ENCODE measurements at places on chromosomes 12 and 14.
A peak's percentile ranks its signal among the peaks of the same experiment; 100 is the strongest.

GRCh38 chr12:115222220-115222619 lies 538.2 kb upstream of the TBX3 start:
- no peaks in the 10 kb centered on the region for H3K4me1 ChIP-seq
- H3K36me3 ChIP-seq: no peaks in the 10 kb centered on the region
- no peak for DNase-seq
- no peaks in the 10 kb centered on the region for H3K27me3 ChIP-seq
- no peak overlapping the region for H3K27ac ChIP-seq

DNA sequence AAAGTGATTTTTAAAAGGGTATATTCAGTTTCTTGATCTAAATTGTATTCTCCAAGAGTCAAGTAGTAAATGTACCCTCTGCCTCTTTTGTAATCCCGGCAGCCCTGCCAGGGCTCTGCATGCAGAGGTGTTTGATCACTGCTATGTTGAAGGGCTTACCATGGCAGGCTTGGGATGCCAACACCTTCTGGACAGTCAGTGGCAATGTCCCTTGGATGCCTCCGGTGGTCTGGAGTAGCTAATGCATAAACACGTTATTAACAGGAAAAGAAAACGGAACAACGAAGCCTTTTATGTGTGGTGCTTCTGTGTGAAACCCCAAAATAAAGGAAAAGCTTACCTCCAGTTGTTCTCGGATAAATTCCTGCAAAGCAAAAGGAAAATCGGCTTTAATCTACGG lies 19.9 kb downstream of the EIF2B2 start:
- no peak overlapping the region for H3K27ac ChIP-seq
- H3K27me3 ChIP-seq: no peaks in the 10 kb centered on the region
- H3K36me3 ChIP-seq: peaks cover 33% of the 10 kb centered on the region

GRCh38 chr12:19506497-19506896 lies 67.2 kb downstream of the AEBP2 start:
- H3K27me3 ChIP-seq: no peaks in the 10 kb centered on the region
- H3K27ac ChIP-seq: no peak overlapping the region
- H3K4me1 ChIP-seq: peaks cover 17% of the 10 kb centered on the region

DNA sequence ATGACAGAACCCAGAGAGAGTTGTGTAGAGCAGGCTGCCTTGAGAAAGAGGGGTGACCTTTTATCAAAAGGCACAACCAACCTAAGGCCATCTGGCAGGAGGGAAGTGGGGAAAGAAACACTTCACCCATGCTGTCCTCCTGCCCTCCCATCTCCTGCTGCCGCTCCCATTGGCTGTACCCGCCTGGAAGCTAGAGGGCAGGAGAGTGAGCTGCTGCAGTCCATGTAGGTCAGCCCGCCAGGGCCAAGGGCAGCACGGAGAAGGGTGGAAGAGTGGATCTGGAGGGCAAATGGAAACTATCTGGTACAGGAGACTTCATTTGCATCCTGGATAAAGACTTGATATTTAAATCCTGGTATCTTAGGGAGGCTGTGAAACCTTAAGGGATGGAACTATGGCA lies 11.5 kb upstream of the CABP1 start:
- no peak for DNase-seq
- no peaks in the 10 kb centered on the region for H3K4me1 ChIP-seq
- H3K36me3 ChIP-seq: no peaks in the 10 kb centered on the region
- peaks cover 3% of the 10 kb centered on the region for H3K27me3 ChIP-seq

DNA sequence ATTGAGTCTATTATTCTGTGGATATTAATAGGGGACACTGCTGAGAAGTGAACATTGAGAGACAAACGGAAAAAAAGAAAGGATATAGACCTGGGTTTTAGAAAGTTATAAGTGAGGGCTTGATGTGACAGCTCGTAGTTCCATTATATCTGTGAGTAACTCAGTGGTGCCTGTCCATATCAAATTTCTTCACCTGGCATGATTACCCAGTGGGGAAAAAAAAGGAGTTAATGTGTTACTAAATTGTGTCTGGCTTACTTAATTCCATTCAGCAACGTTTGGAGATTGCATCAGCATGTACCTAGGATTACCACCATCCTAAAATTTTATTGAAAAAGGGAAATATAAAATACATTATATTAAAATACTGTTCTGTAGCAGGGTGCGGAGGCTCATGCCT lies 1249.9 kb downstream of the SLC16A7 start:
- H3K27ac ChIP-seq: no peak overlapping the region
- no peak overlapping the region for H3K4me3 ChIP-seq
- no peaks in the 10 kb centered on the region for H3K27me3 ChIP-seq
- no peaks in the 10 kb centered on the region for H3K36me3 ChIP-seq
- no peaks in the 10 kb centered on the region for H3K4me1 ChIP-seq

- H3K27ac ChIP-seq: no peak overlapping the region
- peaks cover 2% of the 10 kb centered on the region for H3K36me3 ChIP-seq
- no peak for DNase-seq
- no peak overlapping the region for H3K4me3 ChIP-seq
- peaks cover 7% of the 10 kb centered on the region for H3K4me1 ChIP-seq
- H3K27me3 ChIP-seq: no peaks in the 10 kb centered on the region
These were observed 141.9 kb downstream of the CRADD start for GRCh38 chr12:93819050-93819491.

GRCh38 chr14:46717211-46717610 lies 65.6 kb upstream of the RPL10L start:
- DNase-seq: no peak
- H3K4me1 ChIP-seq: no peaks in the 10 kb centered on the region
- no peak overlapping the region for H3K27ac ChIP-seq

DNA sequence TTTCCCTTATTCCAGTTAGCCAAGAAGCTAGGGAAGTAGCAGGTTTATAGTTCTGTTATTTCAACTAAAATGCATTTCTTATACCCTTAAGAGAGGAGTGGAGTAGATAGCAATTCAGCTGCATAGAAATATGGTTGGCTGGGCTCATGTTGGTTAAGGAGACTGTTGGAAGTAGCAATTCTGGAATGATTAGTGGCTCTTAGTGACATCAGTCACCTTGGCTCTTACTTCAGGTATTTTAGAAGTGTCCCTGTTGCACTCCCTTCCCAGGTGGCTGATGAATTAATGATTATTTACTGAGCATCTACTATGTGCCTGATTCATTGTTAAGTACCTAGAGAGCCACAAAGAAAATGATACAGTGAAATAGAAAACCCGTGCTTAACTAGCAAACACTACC lies 128.1 kb downstream of the MGST1 start:
- no peak for DNase-seq
- no peak overlapping the region for H3K4me3 ChIP-seq
- H3K27me3 ChIP-seq: no peaks in the 10 kb centered on the region

DNA sequence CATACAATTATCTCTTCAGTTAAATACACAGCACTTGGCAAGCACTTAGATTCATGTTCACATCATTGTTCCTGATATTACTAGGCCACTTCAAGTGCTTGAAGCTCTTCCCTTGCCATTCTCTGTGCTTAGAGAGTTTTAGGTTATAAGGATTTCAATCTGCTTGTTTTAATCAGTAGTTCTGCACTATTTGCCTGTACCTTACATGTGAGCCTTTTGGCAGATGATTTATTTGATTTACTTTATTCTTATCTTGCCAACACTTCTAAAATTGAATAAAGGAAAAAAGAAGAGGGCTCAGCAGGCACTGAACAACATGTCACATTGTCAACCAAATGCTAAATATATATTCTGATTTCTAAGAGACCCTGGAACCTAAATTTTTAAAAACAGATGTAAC lies 363.8 kb upstream of the USP15 start:
- H3K36me3 ChIP-seq: no peaks in the 10 kb centered on the region
- no peaks in the 10 kb centered on the region for H3K4me1 ChIP-seq

DNA sequence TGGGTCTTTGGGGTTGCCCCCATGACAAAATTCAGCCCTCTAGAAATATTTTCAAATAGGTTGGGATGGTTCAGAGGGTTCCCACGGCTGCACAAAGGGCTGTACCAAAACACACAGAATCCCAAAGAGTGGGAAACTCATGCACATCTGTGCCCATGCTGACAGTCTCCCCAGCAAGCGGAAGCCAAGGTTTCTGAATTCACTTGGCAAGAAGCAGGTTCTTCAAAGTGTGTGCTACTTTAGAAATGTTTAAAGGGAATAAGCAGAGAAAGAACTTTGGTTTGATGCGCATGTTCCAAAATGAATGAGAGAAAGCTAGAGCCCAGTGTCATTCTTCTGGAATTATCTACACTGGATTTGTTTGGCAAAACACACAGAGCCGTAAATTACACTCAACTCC lies 46.7 kb downstream of the FOXN3 start:
- H3K27me3 ChIP-seq: no peaks in the 10 kb centered on the region
- H3K36me3 ChIP-seq: peaks cover 27% of the 10 kb centered on the region
- H3K4me1 ChIP-seq: peaks cover 27% of the 10 kb centered on the region
- H3K4me3 ChIP-seq: no peak overlapping the region

- H3K4me1 ChIP-seq: peaks cover 34% of the 10 kb centered on the region
- peak; percentile 35 for DNase-seq
- H3K4me3 ChIP-seq: peak overlapping the region; percentile 91
- H3K27me3 ChIP-seq: no peaks in the 10 kb centered on the region
- H3K27ac ChIP-seq: peak overlapping the region; percentile 94
- H3K36me3 ChIP-seq: no peaks in the 10 kb centered on the region
These were observed 767 bp upstream of the TCP11L2 start for GRCh38 chr12:106301611-106302321.

GRCh38 chr12:109016978-109017377 lies 3.9 kb downstream of the SVOP start:
- no peaks in the 10 kb centered on the region for H3K36me3 ChIP-seq
- no peak overlapping the region for H3K4me3 ChIP-seq
- H3K27me3 ChIP-seq: peaks cover 18% of the 10 kb centered on the region
- peaks cover 2% of the 10 kb centered on the region for H3K4me1 ChIP-seq
- DNase-seq: no peak

DNA sequence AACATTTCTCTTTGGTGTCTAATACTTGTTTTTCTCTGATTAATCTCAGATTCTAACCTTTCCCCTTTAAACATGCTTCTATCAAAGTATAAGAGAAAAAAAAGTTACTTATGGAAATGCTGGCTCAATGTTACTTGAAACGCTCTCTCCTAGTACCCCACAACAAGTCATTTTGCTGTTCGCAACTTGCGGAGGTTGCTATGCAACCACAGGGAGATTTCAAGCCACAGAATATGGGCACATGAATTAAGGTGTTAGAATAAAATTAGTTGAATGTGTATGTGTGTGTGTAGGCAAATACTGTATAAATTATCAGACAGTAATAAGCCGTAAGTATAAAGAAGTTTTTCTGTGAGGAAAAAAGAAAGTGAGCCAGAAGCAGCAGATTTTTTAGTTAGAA lies 80.6 kb downstream of the CCDC59 start:
- no peak overlapping the region for H3K4me3 ChIP-seq
- H3K36me3 ChIP-seq: no peaks in the 10 kb centered on the region
- DNase-seq: no peak
- H3K27me3 ChIP-seq: no peaks in the 10 kb centered on the region

DNA sequence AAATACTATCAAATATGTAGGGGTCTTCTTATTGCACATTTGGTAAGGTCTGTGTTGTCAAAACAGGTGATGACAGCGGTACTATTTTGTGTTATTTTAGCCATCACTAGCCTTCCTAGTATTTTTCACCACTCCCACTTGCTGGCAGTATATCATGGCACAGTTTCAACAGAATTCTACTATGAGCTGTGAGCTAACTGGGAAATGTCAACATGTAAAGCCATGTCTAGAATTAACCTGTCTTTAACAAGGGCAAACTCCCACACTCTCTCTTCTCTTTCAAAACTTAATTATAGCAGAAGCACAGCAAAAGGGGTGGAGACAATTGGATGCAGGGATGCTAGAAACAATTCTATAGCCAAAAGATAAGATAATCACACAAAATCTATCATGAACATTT lies 253.4 kb downstream of the PAX9 start:
- H3K36me3 ChIP-seq: no peaks in the 10 kb centered on the region
- H3K27ac ChIP-seq: no peak overlapping the region
- DNase-seq: no peak
- H3K4me3 ChIP-seq: no peak overlapping the region

- no peak overlapping the region for H3K4me3 ChIP-seq
- no peak for DNase-seq
- peaks cover 3% of the 10 kb centered on the region for H3K36me3 ChIP-seq
- H3K27ac ChIP-seq: no peak overlapping the region
- peaks cover 4% of the 10 kb centered on the region for H3K4me1 ChIP-seq
These were observed 116.9 kb upstream of the ATF1 start for GRCh38 chr12:50647031-50647430.

- no peaks in the 10 kb centered on the region for H3K27me3 ChIP-seq
- H3K4me3 ChIP-seq: no peak overlapping the region
- H3K4me1 ChIP-seq: peaks cover 13% of the 10 kb centered on the region
- H3K36me3 ChIP-seq: peaks cover 3% of the 10 kb centered on the region
- no peak overlapping the region for H3K27ac ChIP-seq
These were observed 101.0 kb downstream of the BEGAIN start for GRCh38 chr14:100486025-100486828.

DNA sequence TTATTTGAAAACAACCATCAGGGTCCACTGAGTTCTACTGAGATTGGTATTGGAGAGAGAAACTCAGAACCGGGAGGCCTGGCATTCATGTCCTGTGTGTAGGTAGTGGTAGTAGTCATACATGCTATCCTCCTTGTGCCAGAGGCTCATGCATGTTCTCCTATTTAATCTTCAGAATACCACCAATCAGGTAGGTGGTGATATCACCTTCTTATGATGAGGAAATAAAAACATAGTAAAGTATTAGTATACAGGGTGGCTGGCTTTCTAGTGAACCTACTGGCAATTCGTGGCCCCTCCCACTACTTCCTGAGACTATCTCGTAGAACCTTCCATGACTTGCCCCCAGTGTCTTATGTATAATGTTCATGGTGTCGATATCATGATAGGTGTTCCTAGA lies 40.5 kb upstream of the EID3 start:
- H3K4me1 ChIP-seq: peaks cover 4% of the 10 kb centered on the region
- H3K36me3 ChIP-seq: no peaks in the 10 kb centered on the region
- H3K4me3 ChIP-seq: no peak overlapping the region
- H3K27me3 ChIP-seq: no peaks in the 10 kb centered on the region
- no peak for DNase-seq

- peaks cover 2% of the 10 kb centered on the region for H3K27me3 ChIP-seq
- peak; percentile 43 for DNase-seq
- peak overlapping the region; percentile 86 for H3K4me3 ChIP-seq
- H3K27ac ChIP-seq: peak overlapping the region; percentile 46
- no peaks in the 10 kb centered on the region for H3K36me3 ChIP-seq
- H3K4me1 ChIP-seq: peaks cover 6% of the 10 kb centered on the region
These were observed 196.1 kb downstream of the ALG10 start for GRCh38 chr12:34218193-34219045.

- no peak for DNase-seq
- H3K4me3 ChIP-seq: no peak overlapping the region
- no peaks in the 10 kb centered on the region for H3K36me3 ChIP-seq
- no peaks in the 10 kb centered on the region for H3K4me1 ChIP-seq
These were observed 285.7 kb upstream of the USP15 start for GRCh38 chr12:61974461-61974860.

- H3K4me3 ChIP-seq: no peak overlapping the region
- no peaks in the 10 kb centered on the region for H3K4me1 ChIP-seq
- H3K27ac ChIP-seq: no peak overlapping the region
These were observed 51.1 kb upstream of the PWP1 start for GRCh38 chr12:107634530-107634929.

Measured in T-helper 2 cell treated with Interferon-gamma antibody and Interleukin-4, amounts not matched to agents 5 μg/mL and 100 μg/mL, for 36 hours (primary cell).